ENCODE measurements at places on chromosomes 11 and 22.

- DNase-seq, result no peak
These were observed 398.2 kb downstream of the SHANK2 start for GRCh38 chr11:70854201-70854600.

DNA sequence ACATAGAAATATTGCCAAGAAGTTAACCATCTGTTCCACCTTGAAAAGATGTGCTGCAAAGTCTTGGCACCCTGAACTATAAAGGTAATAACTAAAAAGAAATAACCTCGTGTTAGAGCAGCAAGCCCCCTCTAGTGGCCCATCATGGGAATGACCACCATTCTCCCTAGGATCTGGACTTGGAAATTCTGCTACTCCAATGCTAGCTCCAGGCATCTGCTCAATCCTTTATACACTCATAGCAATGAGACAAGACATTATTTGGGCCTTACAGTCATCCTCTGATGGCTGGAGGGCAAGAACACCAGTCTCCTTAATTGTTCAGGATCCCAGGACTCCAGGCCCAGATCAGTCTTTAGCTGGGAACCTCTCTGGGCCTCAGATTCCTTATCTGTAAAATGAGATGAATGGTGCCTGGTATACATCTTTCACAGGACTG, 76.0 kb downstream of the CWC15 start:
- no peak for DNase-seq

GRCh38 chr22:41544671-41545476, 604 bp upstream of the POLR3H start:
- DNase-seq, result no peak

- DNase-seq, result no peak
These were observed 2.9 kb downstream of the TCIRG1 start for GRCh38 chr11:68041617-68042218.

GRCh38 chr22:40241200-40241763, 63.6 kb downstream of the TNRC6B start:
- DNase-seq, result no peak

- DNase-seq, result no peak
These were observed 16.6 kb downstream of the PLEKHA7 start for GRCh38 chr11:16997624-16998023.

DNA sequence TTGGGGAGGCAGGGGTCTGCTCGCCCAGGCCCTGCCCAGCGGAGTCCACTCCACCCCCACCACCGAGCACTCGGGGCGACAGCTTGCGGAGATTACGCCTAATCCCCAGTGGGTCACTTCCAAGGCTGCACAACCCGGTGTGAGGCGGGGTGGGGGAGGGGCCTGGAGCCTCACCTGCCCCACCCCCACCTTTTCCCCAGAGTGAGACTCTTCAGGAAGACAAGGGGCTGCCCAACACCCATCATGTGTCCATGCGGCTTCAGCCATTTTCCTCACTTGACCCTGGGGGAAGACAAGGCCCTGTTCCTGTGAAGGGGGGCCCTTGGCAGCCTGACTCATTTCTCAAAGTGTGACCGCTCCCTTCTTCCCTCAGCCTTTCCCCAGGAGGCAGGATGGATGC, 12.5 kb downstream of the SYNGR1 start:
- DNase-seq, result no peak

DNA sequence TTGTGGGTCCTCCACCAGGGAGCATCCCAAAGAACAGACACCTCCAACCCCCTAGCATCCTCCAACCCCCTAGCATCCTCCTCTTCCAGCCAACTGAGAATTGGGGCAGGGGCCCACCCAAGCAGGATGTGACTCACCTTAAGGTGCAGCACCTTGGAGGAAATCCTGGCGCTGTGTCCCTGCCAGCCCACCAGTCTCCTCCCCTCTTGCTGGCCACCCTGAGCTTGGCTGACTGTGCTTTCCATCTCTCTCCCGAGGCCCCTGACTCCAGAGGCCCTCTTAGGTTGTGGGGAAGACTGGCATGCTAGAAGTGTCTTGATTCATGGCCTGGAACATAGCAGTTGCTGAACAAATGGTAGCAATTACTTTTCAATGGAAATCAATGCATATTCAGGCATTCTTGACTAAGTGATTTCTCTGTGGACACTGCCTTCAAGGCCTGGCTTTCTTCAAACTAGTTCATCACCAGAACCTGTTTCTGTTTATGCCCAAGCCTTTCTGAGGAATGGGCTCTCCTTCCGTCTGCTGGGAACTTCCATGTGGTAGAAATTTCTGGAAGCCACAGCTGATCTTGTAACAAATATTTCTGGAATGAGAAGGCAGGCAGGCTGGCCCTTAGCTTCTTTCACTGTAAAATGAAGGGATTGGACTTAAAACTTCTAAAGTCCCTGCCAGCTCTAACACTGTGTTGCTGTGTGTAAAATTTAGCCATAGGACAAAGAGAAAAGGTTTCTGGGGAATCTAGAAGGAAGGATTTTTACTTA, 60.5 kb downstream of the CEP164 start:
- peak; percentile 59 for DNase-seq

DNA sequence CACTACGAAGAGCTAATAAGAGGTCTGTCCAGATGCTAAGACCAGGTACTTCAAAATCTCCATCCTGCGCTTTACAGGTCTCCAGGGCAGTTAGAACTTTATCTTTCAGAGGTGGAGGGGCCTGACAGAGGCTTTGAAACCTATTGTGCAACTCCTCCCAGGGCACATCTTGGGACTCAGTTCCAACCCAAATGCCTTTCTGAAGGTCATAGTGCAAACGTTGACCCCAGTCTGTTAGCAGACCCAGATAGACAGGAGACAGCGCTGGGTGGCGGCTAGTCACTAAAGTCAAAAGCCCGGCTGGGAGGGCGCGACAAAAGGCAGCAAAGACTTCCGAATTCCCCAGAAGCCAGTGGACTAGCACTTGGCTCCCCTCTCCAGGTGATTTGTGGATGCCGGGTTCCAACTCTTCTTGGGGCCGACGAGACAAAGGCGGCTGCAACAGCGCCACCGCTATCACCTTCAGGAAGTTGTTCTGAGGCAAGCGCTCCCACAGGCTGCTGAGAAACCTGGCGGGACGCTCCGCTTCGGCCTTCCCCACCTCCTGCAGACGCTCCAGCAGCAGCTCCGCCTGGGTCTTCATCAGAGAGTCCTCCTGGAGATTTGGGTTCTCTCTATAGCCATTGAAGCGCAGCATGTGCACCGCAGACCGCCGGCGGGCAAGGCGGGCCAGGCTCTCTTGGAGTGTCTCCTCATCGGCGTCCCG, 728 bp downstream of the FANCF start:
- peak; percentile 28 for DNase-seq

GRCh38 chr11:86636275-86636674, 36.1 kb downstream of the ME3 start:
- DNase-seq, result no peak

- DNase-seq, result no peak
These were observed 28.1 kb downstream of the NRXN2 start for GRCh38 chr11:64694821-64695365.

DNA sequence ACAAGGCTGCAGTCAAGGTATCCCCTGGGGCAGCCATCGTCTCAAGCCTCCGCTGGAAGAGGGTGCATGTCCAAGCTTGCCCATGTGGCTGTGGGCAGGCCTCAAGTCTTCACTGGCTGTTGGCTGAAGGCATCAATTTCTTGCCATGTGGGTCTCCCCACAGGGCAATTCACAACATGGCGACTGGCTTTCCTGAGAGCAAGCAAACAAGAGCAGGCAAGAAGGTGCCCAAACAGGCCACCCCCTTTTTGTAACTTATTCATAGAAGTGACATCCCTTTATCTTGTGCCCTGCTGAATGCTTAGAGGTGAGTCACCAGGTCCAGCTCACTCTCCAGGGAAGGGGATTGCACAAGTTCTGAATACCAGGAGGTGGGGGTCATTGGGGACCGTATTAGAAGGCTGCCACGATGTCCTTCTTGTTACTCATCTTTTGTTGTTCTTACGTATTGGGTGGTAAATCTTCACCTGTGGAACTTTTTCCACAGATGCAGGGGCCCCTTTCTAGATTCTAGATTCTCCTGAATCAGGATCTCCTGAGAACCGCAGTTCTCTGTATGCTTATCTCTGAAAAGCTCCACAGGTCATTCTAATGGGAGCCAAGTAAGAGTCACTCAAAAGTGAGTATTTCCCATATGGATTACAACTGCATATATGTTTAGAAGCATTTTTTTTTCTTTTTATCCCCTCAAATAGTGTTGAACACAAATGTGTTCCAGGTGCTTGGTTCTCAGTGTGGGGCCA, 44.2 kb upstream of the MICAL2 start:
- peak; percentile 93 for DNase-seq

DNA sequence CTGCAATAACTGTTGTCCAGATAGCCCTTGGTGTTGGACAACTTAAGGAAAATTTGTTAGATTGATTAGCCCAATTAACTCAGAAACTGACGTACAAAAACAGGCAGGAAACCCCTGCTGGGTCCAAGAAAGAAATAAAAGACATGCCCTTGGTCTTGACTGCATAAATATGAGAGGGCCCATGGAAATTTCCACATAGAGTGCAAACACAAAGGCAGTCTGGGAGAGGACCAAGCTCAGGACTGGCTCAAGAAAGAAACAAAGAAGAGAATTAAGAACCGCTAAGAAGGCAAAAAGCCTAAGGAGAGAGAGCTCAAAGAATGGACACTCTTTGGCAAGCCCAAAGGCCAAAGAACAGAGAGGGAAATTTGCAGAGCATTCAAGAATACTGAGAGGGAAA, 1243.9 kb downstream of the LRRC4C start:
- DNase-seq, result no peak
